Glomerular endothelial cell (primary cell): ENCODE measurements at places on chromosomes 1 and 21.

- no peak for DNase-seq
Measured at GRCh38 chr1:1066403-1067283, 7.5 kb downstream of the RNF223 start.

DNA sequence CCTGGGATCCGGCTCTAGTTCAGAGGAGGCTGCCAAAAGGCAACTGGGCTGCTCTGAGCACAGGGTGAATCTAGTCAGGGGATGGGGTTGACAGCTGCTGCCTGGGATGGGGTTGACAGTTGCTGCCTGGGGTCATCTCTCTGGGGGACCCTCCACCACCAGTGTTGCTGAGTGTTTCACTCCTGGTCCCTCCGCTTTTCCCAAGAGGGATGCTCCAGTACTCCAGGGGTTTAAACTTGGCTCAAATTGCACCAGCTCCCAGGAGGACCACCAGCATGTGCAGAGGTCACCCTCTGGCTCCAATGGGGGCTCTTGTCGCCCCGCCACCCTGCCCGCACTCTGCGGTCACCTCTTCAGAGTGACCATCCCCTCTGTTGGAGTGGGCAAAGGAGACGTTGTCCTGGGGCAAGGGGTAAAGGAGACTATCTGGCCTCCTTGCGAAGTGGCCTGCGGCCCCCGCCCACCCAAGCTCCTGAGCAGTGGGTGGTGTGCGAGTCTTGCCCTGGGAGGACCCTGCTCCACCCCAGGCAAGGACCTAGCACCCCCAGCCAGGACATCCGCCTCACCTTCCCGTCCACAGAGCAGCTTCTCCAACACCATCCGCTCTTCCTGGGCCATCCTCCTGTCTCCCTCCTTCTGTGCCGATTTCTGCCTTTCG is 52.6 kb downstream of the SIK1 start:
- no peak for DNase-seq

GRCh38 chr1:156164125-156164831 is 10.9 kb downstream of the SEMA4A start:
- no peak for DNase-seq

GRCh38 chr1:80445033-80445432 is 1355.7 kb upstream of the ADGRL2 start:
- no peak for DNase-seq

GRCh38 chr21:32198384-32198783 is 80.5 kb downstream of the MIS18A start:
- no peak for DNase-seq

- no peak for DNase-seq
Measured at GRCh38 chr1:161439280-161440232, 65.7 kb upstream of the FCGR2A start.

GRCh38 chr21:15514073-15514946 is 215.5 kb upstream of the USP25 start:
- DNase-seq: no peak
